ENCODE measurements at places on chromosomes 7 and 10.

- no peak for DNase-seq
Measured at GRCh38 chr7:87886875-87887274, 10.6 kb downstream of the DBF4 start.

DNA sequence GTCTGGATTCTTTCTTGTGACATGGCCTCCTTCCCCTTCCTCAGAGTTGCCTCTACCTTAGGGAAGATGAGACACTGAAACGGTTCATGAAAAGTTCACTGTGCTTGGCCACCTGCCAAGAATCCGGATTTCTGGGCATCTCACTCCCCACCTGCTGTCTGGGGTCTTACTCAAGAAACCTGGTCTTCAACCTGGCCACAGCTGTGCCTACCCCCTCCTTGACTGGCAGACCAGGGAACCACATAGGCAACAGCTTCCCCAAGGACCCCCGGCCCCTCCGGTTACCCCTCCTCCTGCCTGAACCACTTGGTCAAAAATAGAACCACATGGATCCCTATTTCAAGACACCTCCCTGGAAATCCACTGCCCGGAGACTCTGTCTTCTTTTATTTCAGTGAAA, 58.7 kb upstream of the NANOS1 start:
- no peak for DNase-seq

DNA sequence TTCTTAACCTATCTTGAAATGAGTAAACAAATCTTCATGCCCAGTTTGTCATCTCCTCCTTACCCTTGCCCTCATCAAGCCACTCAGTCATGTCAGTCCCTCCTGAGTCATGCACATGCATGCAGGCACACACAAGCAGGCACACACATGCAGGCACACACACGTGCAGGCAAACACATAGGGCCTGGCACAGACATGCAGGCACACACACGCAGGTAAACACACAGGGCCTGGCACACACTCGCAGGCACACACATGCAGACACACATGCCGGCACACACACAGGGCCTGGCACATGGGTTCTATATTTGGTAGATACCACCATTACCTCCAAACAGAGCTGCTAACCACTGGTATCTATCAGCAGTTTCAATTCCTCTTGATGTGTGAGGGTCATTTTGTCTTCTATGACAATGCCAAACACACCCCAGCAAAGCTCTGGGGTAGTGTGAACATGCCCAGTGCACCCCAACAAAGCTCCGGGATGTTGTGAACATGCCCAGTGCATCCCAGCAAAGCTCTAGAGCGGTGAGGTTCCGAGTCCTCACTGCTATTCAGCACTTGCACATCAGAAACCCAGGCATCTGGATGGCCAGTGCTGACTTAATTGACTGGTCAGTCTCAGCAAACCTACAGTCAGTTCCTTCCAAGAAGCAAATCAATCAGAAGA, 563.8 kb downstream of the PTPRN2 start:
- DNase-seq, result no peak

- peak; percentile 73 for DNase-seq
Measured at GRCh38 chr7:151244196-151244840, 4.2 kb downstream of the SMARCD3 start.

DNA sequence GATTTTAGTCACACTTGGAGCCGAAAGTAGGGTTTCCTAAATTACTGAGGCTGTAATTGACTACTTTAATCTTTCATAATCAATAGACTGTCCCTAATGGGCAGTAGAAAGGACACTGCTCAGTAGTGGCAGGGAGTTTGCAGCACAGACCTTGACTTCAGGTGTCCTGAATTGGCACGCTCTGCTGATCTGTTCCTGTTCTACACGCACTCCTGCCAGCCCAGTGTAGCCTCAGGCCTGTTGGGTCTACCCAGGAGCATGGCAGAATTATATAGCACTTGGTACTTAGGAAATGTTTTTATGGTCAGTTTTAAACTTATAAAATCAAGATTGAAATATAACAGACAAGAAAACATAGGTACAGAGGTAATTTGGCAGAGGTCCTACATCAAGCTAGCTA, 9.0 kb downstream of the EIF4H start:
- DNase-seq, result no peak

DNA sequence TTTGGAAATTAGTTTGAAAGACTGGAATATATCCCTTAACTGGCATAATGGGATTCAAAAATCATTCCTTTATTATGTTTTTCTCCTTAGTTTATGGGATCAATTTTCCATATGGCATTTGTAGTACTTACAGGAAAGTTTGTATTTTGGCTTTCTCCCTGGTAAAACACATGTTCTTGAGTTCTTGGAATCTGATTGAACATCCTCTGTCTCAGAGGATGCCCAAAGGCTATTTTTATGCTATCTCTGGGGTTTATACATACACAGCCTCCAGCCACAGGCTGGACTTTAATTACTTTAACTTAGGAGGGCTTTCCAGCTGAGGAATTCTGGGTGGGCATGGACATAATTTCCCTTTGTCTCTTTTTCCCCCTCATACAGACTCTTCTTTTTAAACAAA, 236.4 kb downstream of the HGF start:
- DNase-seq, result no peak

DNA sequence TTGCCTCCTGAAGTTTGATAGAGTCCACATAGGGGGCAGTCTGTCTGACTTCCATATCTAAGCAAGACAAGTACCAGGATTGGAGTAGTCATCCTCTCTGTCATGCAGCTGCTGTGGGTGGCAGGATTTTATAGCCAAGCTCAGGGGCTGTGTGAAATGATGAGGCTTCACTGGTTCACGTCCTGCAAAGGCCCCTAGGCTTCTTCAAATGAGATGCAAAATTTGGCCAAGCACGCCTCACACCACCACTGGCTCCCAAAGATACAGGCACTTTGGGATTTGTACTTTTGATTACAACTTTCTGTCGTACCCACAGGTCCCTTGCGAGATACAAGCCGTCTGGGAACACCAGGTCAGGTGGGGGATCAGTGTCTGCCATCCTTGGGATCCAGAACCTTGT, 67.1 kb downstream of the WDFY4 start:
- DNase-seq, result no peak

DNA sequence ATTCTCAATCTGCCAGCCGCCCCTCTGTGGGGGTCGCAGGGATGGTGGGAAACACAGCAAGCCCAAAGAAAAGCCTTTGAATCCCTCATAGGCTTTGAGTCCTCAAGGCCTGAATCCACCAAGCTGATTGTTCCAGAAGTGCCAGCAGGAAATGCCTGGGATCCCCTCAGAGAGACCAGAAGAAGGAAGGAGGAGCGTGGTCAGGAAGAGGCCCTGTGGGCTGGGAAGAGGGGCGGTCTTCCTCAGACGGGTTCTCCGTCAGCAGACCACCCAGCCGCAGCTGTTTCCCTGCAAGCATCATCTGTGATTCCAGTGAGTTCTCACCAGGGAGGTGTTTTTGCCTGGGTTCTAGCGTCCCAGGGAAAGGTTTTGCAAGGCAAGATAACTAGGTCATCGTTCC, 190.0 kb upstream of the KLF6 start:
- no peak for DNase-seq

GRCh38 chr10:28558923-28559508, 26.1 kb downstream of the WAC start:
- DNase-seq, result no peak

- DNase-seq, result no peak
Measured at GRCh38 chr7:24604630-24605029, 31.4 kb downstream of the PALS2 start.

DNA sequence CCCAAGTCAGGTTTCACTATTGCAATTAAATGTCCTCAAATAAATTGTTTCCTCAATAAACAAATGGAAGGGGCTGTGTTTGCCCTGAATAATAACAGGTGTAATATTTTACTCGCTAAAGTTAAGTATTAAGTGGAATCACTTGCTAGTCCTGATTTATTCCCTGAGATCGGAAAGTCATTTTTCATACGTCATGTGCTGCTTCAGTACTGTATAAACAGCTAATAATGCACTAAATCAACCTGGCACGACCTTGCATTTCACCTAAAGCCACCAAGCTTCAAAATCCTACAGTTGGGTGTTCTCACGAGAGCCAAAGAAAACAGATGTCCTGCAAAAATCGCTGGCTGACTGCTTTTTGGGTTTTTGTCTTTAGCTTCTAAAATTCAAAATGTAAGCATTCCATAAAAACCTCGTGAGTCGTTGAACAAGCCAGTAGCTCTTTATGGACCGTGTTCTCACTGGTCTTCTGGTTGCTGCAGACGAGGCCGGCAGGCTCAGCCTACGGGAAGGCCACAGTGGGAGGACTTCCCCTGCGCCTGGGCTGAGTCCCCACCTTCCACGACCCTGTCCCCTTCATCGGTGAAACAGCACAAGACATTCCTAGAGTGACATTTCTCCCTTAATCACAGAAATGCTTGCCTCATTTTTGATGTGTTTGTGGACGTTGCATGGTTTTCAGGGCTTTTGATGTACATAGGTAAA, 17.9 kb upstream of the MNX1 start:
- DNase-seq, result no peak

DNA sequence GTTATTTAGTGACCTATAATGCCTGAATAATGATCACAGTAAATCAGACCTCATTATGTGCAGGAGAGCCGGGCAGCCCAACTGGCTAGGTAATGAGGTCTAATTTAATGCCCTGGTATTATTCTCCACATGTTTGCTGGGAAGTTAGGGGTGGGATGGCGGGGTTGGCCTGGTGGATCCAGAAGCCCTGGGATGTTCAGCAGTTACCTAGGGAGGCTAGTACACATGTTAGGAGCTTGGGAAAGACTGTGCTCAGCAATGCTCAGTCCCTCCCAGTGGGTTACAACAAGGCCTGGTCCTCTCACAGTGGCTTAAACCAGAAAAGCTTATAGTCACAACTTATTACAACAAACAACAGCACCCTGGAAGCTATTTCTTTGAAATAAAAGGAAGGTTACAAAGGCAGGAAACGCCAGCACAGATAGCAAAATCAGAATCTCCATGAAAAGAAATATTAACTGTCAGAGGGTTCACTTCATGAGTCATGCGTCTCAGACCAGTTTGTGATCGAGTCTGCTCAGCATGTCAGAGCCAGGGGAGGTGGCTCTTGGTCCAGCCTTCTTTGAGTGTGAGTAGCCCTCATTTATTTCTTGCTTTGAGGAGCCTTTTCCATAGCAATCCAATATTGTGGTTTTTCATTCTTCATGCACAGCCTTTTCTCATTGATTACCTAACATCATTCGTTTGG, 418.6 kb upstream of the NPVF start:
- DNase-seq, result no peak

DNA sequence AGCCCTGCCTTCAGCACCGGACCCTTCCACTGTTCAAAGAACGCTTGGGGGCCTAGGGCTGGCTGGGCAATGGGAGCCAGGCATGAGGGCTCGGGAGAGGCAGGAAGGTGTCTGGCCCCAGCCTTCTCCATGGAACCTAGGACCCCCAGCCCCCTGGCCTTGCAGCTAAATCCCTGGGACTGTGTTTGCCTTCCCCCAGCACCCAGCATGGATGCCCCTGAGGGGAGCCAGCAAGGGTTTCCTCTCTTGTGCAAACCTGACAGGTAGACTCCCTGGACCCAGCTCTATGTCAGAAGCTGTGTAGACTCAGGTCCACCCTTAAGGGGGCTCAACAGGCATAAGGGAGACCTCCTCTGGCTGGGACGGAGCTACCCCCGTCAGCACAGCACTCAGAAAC, 288.0 kb downstream of the GRID1 start:
- DNase-seq, result no peak

GRCh38 chr10:33114451-33114952, 156.5 kb upstream of the ITGB1 start:
- no peak for DNase-seq

- DNase-seq, result peak; percentile 21
Measured at GRCh38 chr7:116952635-116953371, 498 bp upstream of the ST7 start.

GRCh38 chr7:157565981-157566630, 229.3 kb downstream of the DNAJB6 start:
- no peak for DNase-seq

DNA sequence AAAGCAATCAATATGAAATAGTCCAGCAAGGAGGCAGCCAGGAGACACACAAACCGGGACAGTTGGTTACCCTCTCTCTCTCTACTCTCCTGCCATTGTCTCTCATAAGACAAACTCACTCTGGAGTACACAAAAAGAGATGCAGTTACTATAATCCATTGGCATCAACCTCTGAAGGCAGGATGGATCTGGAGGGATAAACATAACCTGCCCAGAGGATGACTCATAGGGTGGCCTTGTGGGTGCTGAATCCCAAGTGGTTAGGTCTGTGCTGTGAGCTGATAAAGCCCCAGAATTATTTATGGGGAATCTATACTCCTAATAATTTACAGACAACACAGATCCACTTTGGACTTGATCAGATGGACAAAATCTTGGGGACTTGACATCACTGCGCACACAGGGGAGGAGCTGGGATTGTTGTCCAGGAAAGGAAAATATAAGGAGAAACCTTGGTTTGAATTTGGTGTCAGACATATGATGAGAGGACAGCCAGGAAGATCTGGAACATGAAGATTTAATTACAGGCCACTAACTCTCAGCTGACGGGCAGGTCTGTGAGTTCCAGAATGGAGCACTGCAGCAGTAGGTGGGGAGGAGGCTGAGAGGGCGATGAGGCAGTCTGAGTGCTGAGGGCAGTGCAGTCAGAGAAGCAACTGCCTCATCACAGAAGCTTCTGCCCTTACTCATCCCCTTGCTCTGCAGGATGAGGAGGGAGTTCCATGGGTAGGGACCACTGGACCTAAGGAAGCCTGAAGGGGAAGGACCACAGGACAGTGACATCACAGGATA, 113.9 kb upstream of the PRSS58 start:
- DNase-seq, result no peak

- DNase-seq, result no peak
Measured at GRCh38 chr7:38506756-38507155, 124.4 kb downstream of the AMPH start.

DNA sequence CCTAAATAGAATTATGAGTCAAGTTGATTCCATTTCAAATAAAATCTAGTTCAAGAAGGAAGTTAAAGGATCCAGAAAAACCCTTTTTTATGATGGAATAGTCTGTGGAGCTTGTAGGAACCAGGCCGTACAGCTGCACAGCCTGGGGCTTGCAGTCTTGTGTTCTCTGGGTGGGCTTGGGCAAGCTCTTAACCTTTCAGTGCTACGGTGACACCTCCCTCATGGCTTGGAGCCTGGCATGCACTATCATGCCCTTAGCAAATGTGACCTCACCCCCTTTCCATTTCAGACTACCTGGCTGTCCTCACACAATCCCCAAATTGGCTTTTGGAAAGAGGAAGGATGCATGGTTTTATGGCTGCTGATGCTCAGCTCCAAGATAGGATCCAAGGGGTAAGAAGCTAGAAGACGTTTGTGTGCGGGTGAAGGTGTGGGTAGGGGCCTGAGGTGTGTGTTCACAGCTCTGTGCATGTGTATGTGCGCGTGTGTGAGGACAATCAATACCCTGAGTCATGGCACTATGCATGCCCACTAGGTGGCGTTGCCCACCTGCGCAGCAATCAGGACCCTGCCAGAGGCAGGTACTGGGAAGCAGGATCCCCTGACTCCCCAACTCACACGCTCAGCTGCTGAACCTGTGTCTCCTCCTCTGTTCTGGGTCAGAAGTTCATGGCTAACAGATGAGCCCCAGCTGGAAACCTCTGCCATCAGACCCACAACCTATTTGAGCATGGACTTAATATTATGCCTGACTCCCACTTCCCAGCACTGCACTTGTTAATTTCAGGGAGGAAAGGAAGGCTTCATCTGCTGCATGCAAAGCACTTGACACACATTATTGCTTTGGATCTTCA, 113.4 kb downstream of the PTPN20 start:
- peak; percentile 33 for DNase-seq
